ENCODE measurements at places on chromosomes 16 and 17. TPM values are rescaled to one million over a fixed set of nuclear protein-coding genes. Genes with fewer than 3 reads are reported as not detected.

Gene PRM1
- polyA plus RNA-seq, result not detected

GRCh38 chr16:27304102-27304501 lies 9.7 kb upstream of the IL4R start:
- no peak for DNase-seq

Gene COG8
- 19.9 TPM for polyA plus RNA-seq

- DNase-seq, result no peak
Measured at GRCh38 chr16:4049031-4049430, 67.2 kb downstream of the ADCY9 start.

- DNase-seq, result no peak
Measured at GRCh38 chr17:76558198-76559095, 18.6 kb downstream of the PRCD start.

DNA sequence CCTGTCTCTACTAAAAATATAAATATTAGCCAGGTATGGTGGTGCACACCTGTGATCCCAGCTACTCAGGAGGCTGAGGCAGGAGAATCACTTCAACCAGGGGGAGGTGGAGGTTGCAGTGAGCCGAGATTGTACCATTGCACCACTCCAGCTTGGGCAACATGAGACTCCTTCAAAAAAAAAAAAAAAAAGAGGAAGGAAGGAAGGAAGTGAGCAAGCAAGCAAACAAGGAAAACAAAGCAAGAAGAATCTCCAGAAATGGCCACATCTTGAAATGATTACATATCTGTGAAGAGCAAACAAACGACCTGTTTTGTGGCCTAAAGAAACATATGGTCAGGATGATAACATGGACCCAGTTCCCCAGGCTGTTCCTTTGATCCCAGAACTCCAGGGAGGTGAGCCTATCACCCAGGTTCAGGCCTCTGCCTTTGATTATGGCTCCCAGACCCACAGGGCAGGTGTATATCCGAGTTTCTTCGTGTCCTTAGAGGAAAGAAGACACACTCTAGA lies 8.9 kb downstream of the ACOX1 start:
- no peak for DNase-seq

Gene KRT33A
- polyA plus RNA-seq, result not detected

Gene HSD17B1
- polyA plus RNA-seq, result 1.8 TPM

Measured in heart left ventricle (tissue), 16 donors.